ENCODE measurements at places on chromosomes 4 and X.

DNA sequence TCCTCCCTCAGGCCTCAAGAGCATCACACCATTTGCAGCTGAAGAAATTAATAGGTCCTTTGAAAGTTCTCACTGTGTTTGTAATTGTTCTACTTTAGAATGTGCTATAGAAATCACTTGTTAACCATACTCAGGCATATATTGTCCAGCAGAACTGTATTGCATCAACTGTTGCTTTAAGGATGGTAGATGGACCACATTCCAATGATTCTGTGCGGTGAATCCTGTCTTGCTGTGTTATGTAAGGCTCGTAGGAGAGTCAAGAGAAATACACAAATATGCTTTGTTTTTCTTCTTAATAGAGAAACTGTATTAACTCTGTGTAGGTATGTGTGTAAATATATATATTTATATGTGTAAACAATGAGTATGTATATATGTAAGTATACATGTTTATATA is 6.3 kb upstream of the ADGRA3 start:
- DNase-seq = no peak

DNA sequence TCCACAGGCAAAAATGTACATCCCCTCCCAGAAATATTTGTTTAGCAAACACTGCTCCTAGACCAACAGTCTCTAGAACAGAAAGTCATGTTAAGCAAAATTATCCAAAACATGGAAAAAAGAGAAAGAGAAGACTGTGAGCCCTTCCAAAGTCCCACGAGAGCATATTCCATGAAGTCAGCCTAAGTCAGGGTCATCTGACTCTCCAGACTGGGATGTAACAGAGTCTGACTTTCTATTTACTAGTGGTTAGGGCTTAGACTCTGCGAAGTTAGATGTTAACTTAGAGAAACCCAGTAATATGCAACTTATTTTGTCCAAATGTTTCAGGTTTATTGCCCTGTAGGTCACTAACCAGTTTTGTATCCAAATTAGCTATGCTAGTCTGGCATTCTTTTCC is 102.3 kb downstream of the MID1 start:
- DNase-seq = no peak

DNA sequence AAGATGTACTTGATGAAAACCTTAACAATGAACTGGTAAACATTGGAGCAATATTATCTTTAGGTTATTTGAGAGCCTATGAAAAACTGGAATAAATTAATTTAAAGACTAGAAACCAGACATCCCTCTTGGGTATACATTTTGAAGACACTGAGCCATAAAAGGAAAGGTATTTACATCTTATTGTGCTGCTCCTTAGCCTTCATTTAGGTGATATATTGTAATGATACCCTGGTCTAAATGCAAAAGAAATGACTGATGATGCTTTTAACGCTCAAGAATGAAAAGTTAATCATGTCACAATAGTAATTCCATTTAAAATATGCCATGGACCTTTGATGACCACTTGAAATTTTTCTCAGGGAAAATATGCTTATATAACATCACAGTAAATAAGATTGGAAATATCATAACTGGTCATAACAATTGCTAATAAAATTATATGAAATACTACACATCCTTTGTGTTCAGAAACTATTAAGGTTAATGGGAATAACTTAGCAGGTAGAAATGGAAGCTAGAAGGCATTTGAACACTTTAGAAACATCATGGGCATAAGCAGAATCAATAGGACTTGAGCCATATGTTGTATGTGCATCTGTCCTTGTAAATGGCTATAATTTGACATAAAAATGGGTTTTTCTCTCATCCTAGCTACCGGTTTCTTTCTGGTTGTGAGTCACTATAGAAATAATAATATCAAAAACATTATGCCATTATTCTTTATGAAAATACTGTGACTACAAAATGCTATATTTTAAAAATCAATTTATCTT is 979.7 kb downstream of the RAPGEF2 start:
- no peak for DNase-seq

GRCh38 chr4:150581641-150582051 is 305 bp upstream of the MAB21L2 start:
- no peak for DNase-seq
